Mesothelial cell of epicardium (in vitro differentiated cells): ENCODE measurements at places on chromosomes 3 and 15.

DNA sequence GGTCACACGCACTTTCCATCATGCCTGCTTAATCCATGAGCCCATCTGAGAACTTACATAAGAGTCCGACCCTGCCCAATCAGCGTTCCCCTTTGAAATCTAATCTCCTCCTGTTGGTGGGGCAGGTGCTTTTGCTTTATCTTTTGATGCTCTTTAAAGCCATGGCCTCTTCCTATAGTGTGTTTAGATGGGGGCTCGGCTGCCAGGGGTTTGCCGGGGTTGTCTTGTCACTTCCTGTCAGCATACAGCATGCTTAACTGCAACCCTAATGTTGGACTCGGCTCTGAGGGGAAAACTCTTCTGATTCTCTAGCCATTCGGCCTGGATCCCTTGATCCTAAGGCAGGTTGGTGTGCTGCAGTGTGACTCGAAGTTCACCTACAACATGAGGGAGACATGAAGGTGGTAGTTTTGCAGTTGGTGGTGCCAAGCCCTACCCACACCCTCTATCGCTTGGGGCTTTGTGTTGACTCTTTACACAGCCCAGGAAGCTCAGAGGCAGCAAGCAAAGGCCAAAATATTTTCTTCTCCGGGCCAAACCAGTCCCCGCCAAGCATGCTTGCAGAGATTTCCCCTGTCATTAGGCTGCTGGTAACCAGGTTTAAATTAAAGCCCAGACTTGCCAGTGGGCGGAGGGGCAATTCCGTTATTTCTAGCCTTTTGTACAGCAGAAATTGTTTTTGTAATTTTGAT is 218.7 kb downstream of the FEZF2 start:
- H3K27me3 ChIP-seq, result no peaks in the 10 kb centered on the region
- peaks cover 2% of the 10 kb centered on the region for H3K4me1 ChIP-seq
- no peaks in the 10 kb centered on the region for H3K36me3 ChIP-seq
- no peak overlapping the region for H3K27ac ChIP-seq

GRCh38 chr3:16013568-16013967 is 160.9 kb upstream of the GALNT15 start:
- no peak for DNase-seq
- peaks cover 16% of the 10 kb centered on the region for H3K27me3 ChIP-seq
- H3K36me3 ChIP-seq, result no peaks in the 10 kb centered on the region
- H3K4me3 ChIP-seq, result no peak overlapping the region
- no peak overlapping the region for H3K27ac ChIP-seq

- H3K36me3 ChIP-seq, result no peaks in the 10 kb centered on the region
- peaks cover 2% of the 10 kb centered on the region for H3K4me1 ChIP-seq
- H3K27ac ChIP-seq, result no peak overlapping the region
- H3K27me3 ChIP-seq, result no peaks in the 10 kb centered on the region
- DNase-seq, result no peak
- no peak overlapping the region for H3K4me3 ChIP-seq
These were observed 38.6 kb downstream of the CLEC3B start for GRCh38 chr3:45064512-45065372.

- H3K4me3 ChIP-seq, result no peak overlapping the region
- H3K36me3 ChIP-seq, result no peaks in the 10 kb centered on the region
- H3K27ac ChIP-seq, result no peak overlapping the region
- peaks cover 6% of the 10 kb centered on the region for H3K27me3 ChIP-seq
- DNase-seq, result no peak
These were observed 23.1 kb upstream of the IQSEC1 start for GRCh38 chr3:13096356-13096755.

DNA sequence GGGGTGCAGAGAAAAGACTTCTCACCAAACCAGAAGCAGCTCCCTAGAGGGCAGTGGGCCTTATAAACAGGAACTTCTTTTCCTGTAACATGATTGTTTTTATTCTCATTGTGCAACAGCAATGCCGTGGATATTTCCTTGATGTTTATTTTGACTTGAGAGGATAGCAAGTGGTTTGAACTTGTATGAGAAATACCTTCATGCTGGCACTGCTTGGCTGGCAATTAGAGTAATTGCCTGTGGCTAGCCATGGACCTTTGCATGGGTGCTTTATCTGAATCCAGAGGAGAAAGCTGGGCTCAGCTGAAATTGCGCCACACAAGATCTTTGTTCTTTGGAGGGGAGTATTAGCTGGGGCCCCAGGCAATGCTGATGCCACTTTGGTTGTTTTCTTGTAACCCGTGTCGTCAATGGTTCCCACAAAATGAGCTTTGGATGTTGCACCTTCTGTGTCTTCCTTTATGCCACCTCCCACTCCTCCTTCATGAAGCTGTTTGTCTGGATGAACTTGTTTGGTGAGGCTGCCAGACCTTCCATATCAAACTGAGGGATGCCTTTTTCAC is 37.9 kb downstream of the CMTM8 start:
- no peaks in the 10 kb centered on the region for H3K36me3 ChIP-seq
- no peak overlapping the region for H3K4me3 ChIP-seq
- H3K27me3 ChIP-seq, result no peaks in the 10 kb centered on the region
- H3K27ac ChIP-seq, result peak overlapping the region; percentile 81
- peaks cover 17% of the 10 kb centered on the region for H3K4me1 ChIP-seq

GRCh38 chr15:63970621-63971426 is 75.5 kb downstream of the DAPK2 start:
- peaks cover 9% of the 10 kb centered on the region for H3K4me1 ChIP-seq
- H3K27ac ChIP-seq, result no peak overlapping the region
- H3K4me3 ChIP-seq, result no peak overlapping the region
- no peaks in the 10 kb centered on the region for H3K36me3 ChIP-seq

DNA sequence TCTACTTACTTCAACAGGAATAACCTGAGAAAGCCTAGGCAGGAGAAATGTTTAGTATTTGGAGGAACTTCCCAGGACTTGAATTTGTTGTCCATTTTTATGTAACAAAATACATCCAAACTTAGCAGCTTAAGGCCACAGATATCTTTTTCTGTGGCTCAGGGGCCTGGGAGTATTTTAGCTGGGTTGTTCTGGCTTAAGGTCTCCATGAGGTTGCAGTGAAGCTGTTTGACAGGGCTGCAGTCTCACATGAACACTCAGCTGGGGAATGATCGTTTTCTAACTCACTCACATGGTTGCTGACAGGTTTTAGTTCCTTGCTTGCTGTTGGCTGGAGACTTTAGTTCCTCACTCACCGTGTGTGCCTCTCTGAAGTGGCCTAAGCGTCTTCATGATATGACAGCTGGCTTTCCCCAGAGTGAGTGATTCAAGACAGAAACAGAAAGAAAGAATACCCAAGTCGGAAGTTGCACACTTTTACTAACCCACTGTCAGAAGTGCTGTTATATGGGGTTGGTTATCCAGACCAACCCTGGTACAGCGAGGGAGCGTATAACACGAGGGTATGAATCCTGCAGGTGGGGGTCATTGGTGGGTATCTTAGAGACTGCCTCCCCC is 229.7 kb upstream of the TBL1XR1 start:
- H3K4me1 ChIP-seq, result peaks cover 31% of the 10 kb centered on the region
- H3K4me3 ChIP-seq, result no peak overlapping the region
- no peak overlapping the region for H3K27ac ChIP-seq

DNA sequence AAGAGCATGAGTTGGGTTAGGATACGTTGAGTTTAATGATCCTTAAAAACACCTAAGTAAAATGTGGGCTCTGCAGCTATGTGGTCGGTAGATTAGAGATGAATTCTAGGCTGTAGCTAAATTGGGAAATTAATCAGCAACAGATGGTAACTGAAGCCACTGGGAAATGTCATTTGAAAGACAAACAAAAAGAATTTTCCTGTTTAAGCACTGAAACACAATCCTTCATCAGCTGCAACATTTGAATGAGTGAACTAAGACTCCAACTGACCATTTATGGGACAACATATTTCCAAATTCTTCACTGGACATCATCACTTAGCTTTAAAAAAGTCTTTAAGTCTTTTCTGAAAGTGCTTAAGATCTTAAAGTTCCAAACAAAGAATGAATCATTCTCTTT is 226.9 kb downstream of the ZNF385D start:
- no peak for DNase-seq
- H3K4me3 ChIP-seq, result no peak overlapping the region
- H3K27ac ChIP-seq, result no peak overlapping the region
- H3K4me1 ChIP-seq, result peaks cover 13% of the 10 kb centered on the region
- no peaks in the 10 kb centered on the region for H3K36me3 ChIP-seq
- peaks cover 13% of the 10 kb centered on the region for H3K27me3 ChIP-seq

DNA sequence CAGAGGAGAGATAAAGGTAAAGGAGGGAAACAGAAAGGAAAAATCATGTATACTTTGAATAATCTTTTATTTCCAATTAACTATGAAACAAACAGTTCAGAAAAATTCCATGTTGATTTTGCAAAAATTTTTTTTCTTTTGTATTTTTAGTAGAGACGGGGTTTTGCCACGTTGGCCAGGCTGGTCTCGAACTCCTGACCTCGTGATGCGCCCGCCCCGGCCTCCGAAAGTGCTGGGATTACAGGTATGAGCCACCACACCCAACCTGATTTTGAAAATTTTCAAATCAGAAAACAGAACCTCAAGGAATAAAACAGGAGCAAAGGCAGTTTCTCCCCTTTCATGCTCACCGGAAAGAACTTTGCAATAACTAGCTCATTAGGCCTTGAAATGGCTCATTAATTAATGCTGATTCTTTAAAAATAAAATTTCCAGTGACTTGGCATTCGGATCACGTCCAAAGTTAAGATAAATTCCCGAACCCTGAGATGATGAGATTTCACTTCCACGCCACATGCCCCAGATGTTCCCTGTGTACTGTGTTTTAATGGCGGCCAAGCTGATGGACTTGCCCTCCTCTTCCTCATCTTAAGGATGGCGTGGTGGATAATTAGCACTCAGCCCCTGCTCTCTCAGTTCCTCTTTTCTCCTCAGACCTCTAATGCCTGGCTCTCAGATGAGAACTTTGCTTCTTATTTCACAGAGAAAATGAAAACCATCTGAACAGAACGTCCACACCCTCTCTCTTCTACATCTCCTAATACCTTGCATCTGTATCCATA is 10.8 kb downstream of the BCL2L10 start:
- H3K4me1 ChIP-seq, result peaks cover 11% of the 10 kb centered on the region
- DNase-seq, result no peak
- no peak overlapping the region for H3K4me3 ChIP-seq
- H3K27me3 ChIP-seq, result no peaks in the 10 kb centered on the region
- no peak overlapping the region for H3K27ac ChIP-seq

DNA sequence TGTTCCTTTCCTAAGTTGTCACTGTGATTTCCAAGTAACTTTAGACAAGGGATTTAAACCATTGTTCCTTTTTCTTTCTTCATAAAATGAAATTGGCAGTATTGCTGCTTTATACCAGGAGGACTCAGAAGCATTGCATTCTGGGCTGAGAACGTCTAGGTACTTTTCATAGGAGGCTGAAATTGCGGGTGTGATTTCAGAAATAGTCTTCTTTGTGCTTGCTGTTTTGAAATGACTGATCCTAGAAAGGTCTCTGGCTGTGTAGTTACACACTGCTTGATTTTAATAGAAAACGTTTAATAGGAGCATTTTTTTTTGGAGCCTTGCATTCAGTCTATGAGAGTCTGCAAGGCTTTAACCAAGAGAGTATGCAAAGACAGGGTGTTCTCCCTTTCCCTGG is 56.3 kb downstream of the PPM1L start:
- peaks cover 2% of the 10 kb centered on the region for H3K27me3 ChIP-seq
- H3K36me3 ChIP-seq, result no peaks in the 10 kb centered on the region
- H3K27ac ChIP-seq, result no peak overlapping the region
- H3K4me3 ChIP-seq, result no peak overlapping the region
- peaks cover 5% of the 10 kb centered on the region for H3K4me1 ChIP-seq
